ENCODE measurements at places on chromosomes 12 and 14. TPM values are rescaled to one million over a fixed set of nuclear protein-coding genes. Genes with fewer than 3 reads are reported as not detected.

DTX1 gene
- total RNA-seq = 1.3 TPM

CRACR2A gene
- 50.3 TPM for total RNA-seq

ARHGEF40 gene
- 66.9 TPM for total RNA-seq

TCL1A gene
- not detected for total RNA-seq

KRT82 gene
- not detected for total RNA-seq

NEUROD4 gene
- not detected for total RNA-seq

LHX5 gene
- total RNA-seq = not detected

ANKS1B gene
- total RNA-seq = 1.7 TPM

TC2N gene
- 67.6 TPM for total RNA-seq

KRT74 gene
- not detected for total RNA-seq

PLEKHG7 gene
- total RNA-seq = 0.32 TPM

BCL2L2 gene
- 42.7 TPM for total RNA-seq

ACVRL1 gene
- total RNA-seq = 121 TPM

LUM gene
- total RNA-seq = 102 TPM

PIP4K2C gene
- 60.2 TPM for total RNA-seq

CPM gene
- 40.3 TPM for total RNA-seq

CLEC4D gene
- 0.16 TPM for total RNA-seq

AMIGO2 gene
- total RNA-seq = 11.1 TPM

HVCN1 gene
- 1.5 TPM for total RNA-seq

RPL36AL gene
- 197 TPM for total RNA-seq

ERBB3 gene
- 206 TPM for total RNA-seq

GZMB gene
- total RNA-seq = 3.0 TPM

NUAK1 gene
- 2.2 TPM for total RNA-seq
